ENCODE measurements at places on chromosomes 16 and 17.

DNA sequence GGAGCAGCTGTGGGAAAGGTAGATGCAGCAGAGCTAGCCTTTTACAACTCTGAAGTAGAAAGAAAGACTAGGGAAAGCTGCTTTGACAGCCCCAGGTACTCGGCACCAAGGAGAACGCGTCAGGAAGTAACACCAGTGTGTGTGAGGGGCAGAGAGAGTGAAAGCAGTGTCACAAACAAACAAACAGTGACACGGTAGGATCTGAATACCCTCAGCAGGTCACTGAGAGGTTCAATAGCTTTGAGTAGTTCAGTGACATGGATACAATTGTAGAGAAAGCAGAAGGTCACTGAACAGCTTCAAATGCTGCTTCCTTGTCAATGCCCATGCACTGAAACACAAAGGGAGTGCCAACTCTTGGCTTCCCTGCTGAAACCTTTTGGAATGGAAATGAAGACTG is 150.3 kb upstream of the C17orf78 start:
- H3K4me3 ChIP-seq = no peak overlapping the region
- no peak for DNase-seq
- H3K4me1 ChIP-seq = no peaks in the 10 kb centered on the region
- peaks cover 4% of the 10 kb centered on the region for H3K36me3 ChIP-seq
- H3K27me3 ChIP-seq = no peaks in the 10 kb centered on the region

DNA sequence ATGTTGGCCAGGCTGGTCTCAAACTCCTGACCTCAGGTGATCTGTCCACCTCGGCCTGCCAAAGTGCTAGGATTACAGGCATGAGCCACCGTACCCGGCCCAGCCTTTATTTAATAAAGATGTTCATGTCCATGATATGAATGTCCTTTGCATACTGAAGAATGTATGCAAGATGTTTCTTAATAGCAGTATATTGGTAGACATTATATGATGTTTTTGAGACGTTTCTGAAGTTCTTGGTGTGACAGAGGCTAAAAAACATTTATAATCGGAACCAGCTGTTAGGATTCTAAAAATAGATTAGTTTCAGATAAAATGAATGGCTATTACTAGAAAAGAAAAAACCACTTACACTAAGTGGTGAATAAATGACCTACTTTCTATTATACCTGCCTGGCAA is 11.8 kb downstream of the PDZD9 start:
- H3K27ac ChIP-seq = no peak overlapping the region
- no peak for DNase-seq
- H3K4me1 ChIP-seq = peaks cover 7% of the 10 kb centered on the region
- no peaks in the 10 kb centered on the region for H3K27me3 ChIP-seq
- no peaks in the 10 kb centered on the region for H3K36me3 ChIP-seq

GRCh38 chr17:17811381-17812210 is 25.2 kb downstream of the SREBF1 start:
- H3K27ac ChIP-seq = no peak overlapping the region
- peaks cover 7% of the 10 kb centered on the region for H3K4me1 ChIP-seq
- no peaks in the 10 kb centered on the region for H3K27me3 ChIP-seq

DNA sequence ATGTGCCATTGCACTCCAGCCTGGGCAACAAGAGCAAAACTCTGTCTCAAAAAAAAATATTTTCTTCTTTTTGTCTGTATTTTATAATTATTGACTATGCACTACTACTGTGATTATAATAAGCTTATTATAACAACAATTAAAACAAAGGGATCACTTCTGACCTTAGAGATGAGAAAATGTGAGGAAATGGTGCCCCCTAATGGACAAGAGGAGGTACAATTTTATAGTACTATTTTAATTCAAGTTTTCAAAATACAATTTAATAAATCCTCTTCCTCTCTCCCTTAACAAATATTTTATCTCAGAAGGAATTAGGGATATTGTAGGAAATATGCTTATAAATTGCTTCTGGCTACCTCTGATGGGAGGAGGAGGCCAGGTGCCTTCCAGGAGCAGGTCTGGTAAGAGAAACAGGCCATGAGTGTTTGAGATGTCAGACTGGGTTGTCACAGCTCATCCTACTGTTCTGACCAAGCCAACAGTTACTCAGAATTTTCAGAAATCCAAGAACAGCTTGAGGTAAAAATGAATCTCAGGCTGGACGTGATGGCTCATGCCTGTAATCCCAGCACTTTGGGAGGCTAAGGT is 14.0 kb downstream of the VPS53 start:
- H3K4me1 ChIP-seq = no peaks in the 10 kb centered on the region
- H3K27ac ChIP-seq = no peak overlapping the region
- no peaks in the 10 kb centered on the region for H3K27me3 ChIP-seq
- H3K4me3 ChIP-seq = no peak overlapping the region
- H3K36me3 ChIP-seq = peaks cover 15% of the 10 kb centered on the region

GRCh38 chr17:48760411-48760810 is 31.9 kb upstream of the HOXB13 start:
- H3K27me3 ChIP-seq = peaks cover 29% of the 10 kb centered on the region
- H3K4me3 ChIP-seq = no peak overlapping the region
- no peaks in the 10 kb centered on the region for H3K36me3 ChIP-seq
- no peak for DNase-seq

DNA sequence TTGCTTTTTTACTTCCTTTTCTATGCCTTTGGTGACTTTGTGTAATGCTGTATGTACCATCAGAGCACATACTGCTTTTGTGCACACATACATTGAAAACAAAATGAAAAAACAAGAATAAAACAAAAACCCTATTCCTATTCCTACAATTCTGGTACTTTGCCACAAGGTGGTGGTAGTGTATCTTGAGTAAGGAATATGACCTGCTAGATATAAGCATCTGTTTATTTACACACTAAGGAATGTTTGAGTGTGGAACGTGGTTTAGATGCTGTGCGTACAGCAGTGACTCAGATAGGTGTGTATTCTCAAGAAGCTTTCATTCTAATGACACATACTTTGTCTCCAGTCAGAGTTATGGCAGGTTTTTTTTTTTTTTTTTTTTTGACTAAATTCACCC is 606.2 kb downstream of the WWOX start:
- H3K36me3 ChIP-seq = no peaks in the 10 kb centered on the region
- H3K4me1 ChIP-seq = no peaks in the 10 kb centered on the region
- H3K27ac ChIP-seq = no peak overlapping the region
- H3K27me3 ChIP-seq = no peaks in the 10 kb centered on the region
- no peak overlapping the region for H3K4me3 ChIP-seq

DNA sequence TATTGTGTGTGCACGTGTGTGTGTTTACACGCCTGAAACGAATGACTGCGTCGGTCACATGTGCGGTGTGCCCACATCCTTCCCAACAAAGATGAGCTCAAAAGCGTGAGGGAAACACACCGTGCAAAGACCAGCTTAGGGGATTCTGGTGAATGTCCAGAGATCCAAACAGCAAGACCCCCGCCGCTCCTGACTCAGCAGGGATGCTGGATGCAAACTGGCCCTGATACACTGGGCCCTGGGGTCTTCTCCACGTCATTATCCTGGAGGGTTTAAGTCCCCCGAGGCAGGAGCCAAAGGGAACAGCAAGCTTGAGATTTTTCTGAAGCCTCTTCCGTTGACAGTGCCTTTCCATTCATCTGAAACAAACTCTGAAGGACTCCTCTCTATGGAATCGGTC is 59.2 kb downstream of the TBC1D16 start:
- DNase-seq = no peak
- H3K4me3 ChIP-seq = no peak overlapping the region
- H3K36me3 ChIP-seq = no peaks in the 10 kb centered on the region
- H3K27ac ChIP-seq = no peak overlapping the region
- H3K4me1 ChIP-seq = no peaks in the 10 kb centered on the region

DNA sequence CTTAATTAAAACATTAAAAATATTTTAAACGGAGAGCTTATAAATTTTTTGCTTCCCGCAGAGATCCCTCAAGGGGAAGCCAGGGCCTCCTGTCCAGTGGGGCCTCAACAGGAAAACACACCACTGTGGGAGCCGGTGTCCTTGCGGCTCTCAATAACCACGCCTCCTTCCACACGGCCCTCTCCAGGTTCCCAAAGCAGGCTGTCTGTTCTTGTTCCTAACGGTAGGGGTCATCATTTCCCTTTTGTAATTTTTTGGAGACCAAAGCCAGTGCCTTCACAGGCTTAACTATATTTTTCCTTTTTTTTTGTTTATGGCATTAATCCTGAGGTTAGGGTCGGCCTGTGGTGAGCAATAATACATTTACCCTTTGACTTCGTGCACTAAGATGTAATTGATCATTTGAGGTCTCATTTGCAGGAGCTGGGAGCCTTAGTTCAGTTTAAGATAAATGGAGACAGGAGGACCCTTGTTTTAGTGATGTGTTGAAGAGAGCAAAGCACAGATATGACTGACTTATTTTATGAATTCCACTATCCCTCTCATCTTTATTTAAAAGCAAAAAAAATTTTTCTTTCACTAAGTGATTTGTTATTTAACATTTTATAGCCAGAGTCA is 77.5 kb upstream of the N4BP1 start:
- no peaks in the 10 kb centered on the region for H3K27me3 ChIP-seq
- no peak overlapping the region for H3K4me3 ChIP-seq

GRCh38 chr16:830871-831570 is 30.5 kb upstream of the GNG13 start:
- H3K27me3 ChIP-seq = no peaks in the 10 kb centered on the region
- H3K36me3 ChIP-seq = no peaks in the 10 kb centered on the region
- no peak overlapping the region for H3K27ac ChIP-seq

GRCh38 chr16:86740906-86741799 is 162.8 kb downstream of the FOXL1 start:
- no peak for DNase-seq
- peaks cover 6% of the 10 kb centered on the region for H3K27me3 ChIP-seq
- H3K36me3 ChIP-seq = no peaks in the 10 kb centered on the region
- no peak overlapping the region for H3K4me3 ChIP-seq
- peaks cover 4% of the 10 kb centered on the region for H3K4me1 ChIP-seq

GRCh38 chr16:24686678-24687077 is 42.8 kb upstream of the TNRC6A start:
- H3K4me3 ChIP-seq = no peak overlapping the region
- no peaks in the 10 kb centered on the region for H3K27me3 ChIP-seq

DNA sequence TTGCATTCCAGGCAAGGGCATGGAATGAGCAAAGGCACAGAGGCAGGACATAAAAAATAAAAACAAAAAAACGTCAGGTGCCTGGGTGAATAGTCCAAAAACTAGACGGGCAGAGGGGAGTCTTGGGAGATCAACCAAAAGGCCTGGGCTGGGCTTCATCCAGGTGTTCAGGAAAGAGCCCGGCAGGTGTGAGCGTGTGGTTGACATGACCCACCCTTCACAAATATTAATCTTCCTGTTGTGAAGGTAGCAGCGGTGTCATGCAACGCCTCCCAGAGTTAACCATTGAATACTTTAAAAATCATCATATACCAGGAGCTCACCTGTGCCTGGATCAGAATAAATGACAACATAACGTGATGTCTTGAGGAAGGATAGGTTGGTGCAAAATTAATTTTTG is 90.6 kb downstream of the USP22 start:
- no peaks in the 10 kb centered on the region for H3K36me3 ChIP-seq
- H3K4me1 ChIP-seq = no peaks in the 10 kb centered on the region
- H3K4me3 ChIP-seq = no peak overlapping the region
- DNase-seq = no peak
- H3K27me3 ChIP-seq = no peaks in the 10 kb centered on the region

GRCh38 chr17:7651097-7651664 is 455 bp downstream of the ATP1B2 start:
- H3K36me3 ChIP-seq = no peaks in the 10 kb centered on the region
- peaks cover 9% of the 10 kb centered on the region for H3K4me1 ChIP-seq
- H3K27me3 ChIP-seq = peaks cover 18% of the 10 kb centered on the region
- no peak overlapping the region for H3K27ac ChIP-seq
- DNase-seq = no peak
- peak overlapping the region; percentile 64 for H3K4me3 ChIP-seq

DNA sequence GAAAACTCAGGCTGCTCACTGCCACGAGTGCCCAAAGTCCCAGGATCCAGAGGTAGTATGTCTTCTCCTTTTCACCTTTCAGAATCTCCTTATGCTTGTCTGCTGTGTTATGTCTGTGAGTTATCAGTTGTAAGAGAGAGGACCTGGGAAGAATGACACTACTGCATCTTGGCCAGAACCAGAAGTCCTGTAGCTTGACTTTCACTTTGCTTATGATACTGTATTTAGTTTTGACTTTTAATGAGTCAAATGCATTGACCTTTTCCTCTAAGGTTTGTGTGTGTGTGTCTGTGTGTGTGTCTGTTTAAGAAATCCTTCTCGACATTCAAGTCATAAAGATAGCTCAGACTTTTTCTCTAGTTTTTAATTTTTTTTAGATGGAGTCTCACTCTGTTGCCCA is 43.4 kb downstream of the BMERB1 start:
- H3K27me3 ChIP-seq = no peaks in the 10 kb centered on the region
- H3K36me3 ChIP-seq = no peaks in the 10 kb centered on the region
- no peaks in the 10 kb centered on the region for H3K4me1 ChIP-seq
- H3K4me3 ChIP-seq = no peak overlapping the region
- DNase-seq = no peak

DNA sequence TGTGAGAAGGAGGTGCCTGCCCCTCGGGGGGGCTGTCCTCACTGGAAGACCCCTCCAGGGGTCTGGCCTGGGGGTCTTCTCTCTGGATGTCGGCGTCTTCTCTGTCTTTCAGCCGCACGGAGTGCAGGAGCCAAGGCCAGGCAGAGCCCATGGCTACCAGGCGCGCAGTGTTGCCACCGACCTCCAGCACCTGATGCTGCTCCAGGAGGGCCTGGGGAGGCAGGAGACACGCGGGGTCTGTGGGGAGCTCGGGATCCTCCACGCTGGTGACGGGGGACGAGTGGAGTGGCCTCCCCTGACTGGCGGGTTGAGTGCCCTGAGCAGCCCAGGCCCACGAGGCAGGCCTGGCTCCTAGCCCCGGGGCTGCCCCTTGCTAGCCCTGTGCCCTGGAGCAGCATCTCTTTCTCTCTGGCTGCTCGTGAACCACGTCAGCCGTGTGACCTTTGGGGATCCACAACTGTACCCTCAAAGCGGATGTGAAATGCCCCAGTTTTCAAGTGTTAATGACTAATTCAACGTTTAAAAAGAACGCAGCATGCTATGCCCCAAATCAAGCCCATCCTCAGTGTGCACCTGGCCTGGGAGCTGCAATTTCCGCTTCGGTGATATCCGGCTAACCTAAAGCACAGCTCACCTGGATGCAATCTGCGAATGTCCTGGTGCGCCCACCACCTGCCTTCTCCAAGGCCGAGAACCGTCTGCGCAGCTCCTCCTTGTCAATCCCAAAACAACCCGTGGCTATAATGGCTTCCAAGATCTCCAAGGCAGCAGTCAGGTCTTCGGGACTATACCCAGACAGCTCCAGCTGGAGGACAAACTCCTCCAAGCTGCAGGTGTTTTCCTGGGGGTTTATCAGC is 62.9 kb downstream of the IL21R start:
- peaks cover 62% of the 10 kb centered on the region for H3K4me1 ChIP-seq
- peak; percentile 68 for DNase-seq
- peak overlapping the region; percentile 86 for H3K27ac ChIP-seq
- H3K36me3 ChIP-seq = peaks cover 25% of the 10 kb centered on the region
- H3K27me3 ChIP-seq = no peaks in the 10 kb centered on the region
